ENCODE measurements at places on chromosomes 6 and 20.

DNA sequence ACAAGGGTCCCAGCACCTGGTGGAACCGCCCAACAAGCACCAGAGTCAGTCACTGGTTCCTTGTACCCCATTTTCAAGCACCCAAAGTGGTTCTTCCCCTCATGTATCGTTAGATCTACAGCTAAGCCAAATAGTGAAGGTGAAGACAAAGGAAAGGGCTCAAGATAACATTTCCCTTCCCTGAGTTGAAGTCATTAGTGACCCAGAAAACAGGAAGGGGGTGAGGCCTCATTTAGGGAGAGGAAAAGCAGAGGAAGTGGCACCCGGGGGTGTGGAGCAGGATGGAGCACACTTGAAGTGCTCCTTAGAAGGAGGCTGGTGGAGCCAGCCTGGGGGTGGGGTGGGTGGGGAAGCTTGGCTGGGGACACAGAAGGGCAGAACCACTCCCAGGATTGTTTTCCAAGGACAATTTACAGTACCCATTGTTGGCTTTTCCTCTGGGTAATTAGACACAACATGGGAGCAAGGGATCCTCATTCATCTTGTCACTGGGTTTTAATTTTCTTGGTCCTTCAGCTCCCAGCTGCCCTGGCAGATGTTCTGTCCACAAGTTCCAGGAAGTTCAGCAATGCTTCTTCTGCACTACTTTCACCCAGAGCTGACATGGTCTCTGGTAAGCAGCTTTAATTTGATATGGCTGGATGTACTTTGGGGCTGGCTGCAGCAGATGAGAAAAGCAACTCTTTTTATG is 73.3 kb upstream of the CD93 start:
- DNase-seq = peak; percentile 72

- DNase-seq = no peak
These were observed 28.9 kb downstream of the IRAK1BP1 start for GRCh38 chr6:78896227-78896626.

DNA sequence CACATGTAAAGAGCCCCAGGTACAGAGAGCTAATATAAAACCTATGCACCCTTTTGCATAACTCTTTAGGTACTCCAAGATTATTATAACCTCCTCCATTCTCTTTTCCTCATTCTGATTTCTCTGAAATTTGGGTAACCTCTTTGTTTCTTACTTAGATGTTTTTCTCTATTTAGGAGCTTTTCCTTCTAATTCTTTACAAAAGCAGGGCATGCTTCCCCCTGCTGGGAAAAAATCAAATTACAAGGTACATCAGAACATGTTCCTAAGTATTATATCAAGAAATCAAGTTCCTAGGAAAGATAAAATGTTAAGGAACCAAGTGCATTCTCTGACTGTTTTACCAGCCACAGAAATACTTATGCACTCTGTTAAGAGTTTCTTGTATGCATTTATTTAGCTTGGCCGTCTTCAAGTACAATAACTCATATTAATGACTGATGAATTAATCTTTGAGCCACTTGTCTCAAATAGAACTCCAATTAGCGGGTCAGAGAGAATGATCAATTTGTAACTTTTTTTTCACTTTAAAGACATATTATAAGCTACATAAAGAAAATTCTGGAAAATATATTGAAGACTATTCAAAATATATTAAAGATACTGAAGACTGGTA is 2.1 kb downstream of the KHDRBS2 start:
- DNase-seq = no peak

DNA sequence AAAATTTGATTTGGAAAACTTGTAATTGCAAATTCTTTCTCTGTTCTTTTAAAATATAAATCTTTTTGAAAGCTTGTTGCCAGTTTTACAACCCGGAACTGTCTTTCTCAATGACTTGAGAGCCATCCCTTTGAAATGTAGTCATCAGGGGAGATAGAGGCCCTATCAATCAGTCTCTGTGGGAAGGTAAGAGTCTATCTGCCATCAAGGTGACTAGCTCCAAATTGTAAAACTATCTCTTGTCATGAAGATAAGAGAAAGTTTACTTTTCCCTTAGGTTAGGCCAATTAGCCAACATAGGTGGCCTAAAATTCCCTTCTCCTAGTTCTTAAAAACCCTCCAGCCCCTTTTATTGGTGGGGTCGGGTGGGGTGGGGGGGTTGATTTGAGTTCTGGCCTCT is 469.1 kb upstream of the IRAK1BP1 start:
- DNase-seq = no peak

GRCh38 chr6:68657374-68658139 is 22.5 kb downstream of the ADGRB3 start:
- no peak for DNase-seq

DNA sequence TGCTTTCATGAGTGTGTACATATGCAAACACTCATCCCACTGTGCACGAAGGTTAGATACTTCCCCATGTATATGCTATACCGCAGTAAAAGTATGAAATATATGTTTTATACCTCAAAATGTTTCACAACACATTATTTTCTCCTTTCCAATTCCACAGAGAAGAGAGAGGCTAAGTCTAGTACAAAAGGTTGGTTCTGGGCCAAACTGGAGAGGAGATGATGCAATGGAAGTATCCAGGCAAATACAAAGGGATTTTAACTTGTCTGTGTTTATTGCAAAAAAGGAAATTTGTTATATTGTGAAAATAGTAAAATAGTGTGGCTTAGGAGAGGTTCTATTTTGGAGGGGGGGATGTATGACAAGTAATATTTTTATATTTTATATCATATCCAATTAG is 112.6 kb downstream of the PLCB1 start:
- DNase-seq = no peak

GRCh38 chr6:113121571-113121970 is 735.6 kb upstream of the MARCKS start:
- no peak for DNase-seq
